Lung (tissue), 17 donors: ENCODE measurements at places on chromosomes 16 and 17.
A peak's percentile ranks its signal among the peaks of the same experiment; 100 is the strongest.

GRCh38 chr17:17681744-17682292 is 560 bp downstream of the RAI1 start:
- DNase-seq = peak; percentile 55

DNA sequence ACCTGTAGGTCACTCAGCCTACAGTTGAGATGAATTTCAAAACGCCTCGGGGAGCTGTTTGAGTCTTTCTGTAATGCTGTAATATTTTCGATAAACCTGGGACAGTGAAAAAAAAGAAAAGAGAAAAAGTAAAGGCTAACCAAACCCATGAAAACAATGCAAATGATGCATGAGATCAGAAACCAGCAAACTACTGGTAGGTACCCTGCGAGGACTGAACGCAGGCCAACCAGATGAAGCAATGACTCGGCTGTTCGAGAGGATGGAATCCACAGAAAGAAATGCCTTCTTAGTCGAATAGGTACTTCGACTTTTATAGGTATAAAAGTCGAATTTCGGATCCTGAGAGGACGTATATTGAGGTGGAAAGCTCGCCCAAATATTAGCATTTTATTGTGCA is 509 bp upstream of the ATAD5 start:
- DNase-seq = no peak

DNA sequence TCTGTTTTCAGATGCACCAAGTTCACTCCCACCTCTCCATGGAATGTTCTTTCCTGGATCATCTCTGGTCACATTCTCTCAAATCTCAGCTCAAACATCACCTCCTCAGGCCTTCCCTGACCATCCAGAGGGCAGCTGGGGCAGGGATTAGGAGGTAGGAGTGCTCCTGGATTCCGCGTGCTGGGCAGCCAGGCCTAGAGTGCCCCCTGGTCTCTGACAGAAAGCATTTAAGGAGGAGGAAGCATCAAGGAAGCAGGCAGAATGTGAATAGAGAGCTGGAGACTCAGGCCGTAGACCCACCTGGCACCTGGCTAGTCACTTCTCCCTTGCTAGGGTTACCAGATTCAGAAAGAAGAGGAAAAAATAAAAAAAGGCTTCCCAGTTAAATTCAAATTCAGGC is 2.5 kb upstream of the CYB561 start:
- DNase-seq = no peak

GRCh38 chr16:75931970-75932369 is 205.7 kb upstream of the CPHXL start:
- DNase-seq = no peak

- DNase-seq = no peak
These were observed 265.5 kb downstream of the PARN start for GRCh38 chr16:14364386-14365199.

GRCh38 chr17:57911834-57912673 is 43.2 kb downstream of the CUEDC1 start:
- peak; percentile 81 for DNase-seq

- DNase-seq = no peak
These were observed 587 bp upstream of the DBF4B start for GRCh38 chr17:44707755-44708400.

- peak; percentile 53 for DNase-seq
These were observed 477.4 kb downstream of the SLC39A11 start for GRCh38 chr17:72614871-72615626.

DNA sequence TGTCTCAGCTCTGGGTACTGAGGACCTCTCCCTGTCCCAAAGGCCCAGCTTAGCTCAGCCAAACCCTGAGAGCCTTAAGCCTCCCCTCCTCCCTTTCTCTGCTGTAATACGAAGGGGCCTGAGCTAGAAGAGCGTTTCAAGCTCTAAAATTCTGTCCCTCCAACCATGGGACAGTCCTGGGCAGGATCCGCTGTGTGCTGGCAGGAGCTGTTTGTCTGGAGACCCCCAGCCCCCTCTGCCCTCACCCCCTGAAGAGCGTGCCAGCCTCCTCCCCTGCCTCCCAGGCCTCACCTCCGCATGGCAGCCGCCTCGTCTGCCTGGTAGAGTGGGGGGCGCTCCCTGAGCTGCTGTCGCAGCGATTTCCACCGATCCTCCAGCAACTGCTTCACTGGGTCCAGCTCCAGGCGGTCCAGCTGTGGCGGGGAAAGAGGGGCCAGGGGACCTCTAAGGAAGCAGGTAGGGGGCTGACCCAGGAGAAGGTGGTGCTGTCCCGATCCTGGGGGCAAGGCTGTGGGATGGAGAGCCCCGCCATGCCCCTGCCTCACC is 14.7 kb downstream of the UBALD2 start:
- DNase-seq = no peak

- DNase-seq = no peak
These were observed at the start of gene SPEM3 for GRCh38 chr17:7428557-7428956. SPEM3 (plus strand) TSS chr17:7428857; CDS start chr17:7428903, 46 bp downstream.

GRCh38 chr17:82752371-82753200 is 721 bp downstream of the TBCD start:
- no peak for DNase-seq

DNA sequence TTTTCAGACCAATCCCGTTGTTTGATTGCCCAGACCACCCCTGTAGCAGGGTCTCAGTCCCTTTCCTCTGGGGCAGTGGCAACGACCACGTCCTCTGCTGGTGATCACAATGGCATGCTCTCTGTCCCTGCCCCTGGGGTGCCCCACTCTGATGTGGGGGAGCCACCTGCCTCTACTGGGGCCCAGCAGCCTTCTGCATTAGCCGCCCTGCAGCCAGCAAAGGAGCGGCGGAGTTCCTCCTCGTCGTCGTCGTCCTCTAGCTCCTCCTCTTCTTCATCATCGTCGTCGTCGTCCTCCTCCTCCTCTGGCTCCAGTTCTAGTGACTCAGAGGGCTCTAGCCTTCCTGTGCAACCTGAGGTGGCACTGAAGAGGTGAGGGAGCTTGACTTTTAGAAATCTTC is 9.2 kb downstream of the ELOB start:
- DNase-seq = no peak
